Osteoblast (primary cell): ENCODE measurements at places on chromosomes 3 and 15. TPM values are rescaled to one million over a fixed set of nuclear protein-coding genes. Genes with fewer than 3 reads are reported as not detected.

NRG4 gene
- total RNA-seq, result not detected in 2 replicates

GOLGA8B gene
- total RNA-seq, result 35.9 and 57.2 TPM in 2 replicates

FBXO40 gene
- not detected in 2 replicates for total RNA-seq

WDR76 gene
- 6.5 and 7.6 TPM in 2 replicates for total RNA-seq

CHRM5 gene
- total RNA-seq, result under 0.01 TPM in 2 replicates

RAD54L2 gene
- 22.7 and 23.2 TPM in 2 replicates for total RNA-seq

GOLIM4 gene
- 44.5 and 50.1 TPM in 2 replicates for total RNA-seq

SYNM gene
- 4.0 and 4.4 TPM in 2 replicates for total RNA-seq

EFHB gene
- 0.29 and 1.8 TPM in 2 replicates for total RNA-seq

GOLGA8J gene
- total RNA-seq, result 0.29 TPM in 1 of 2 replicates, not detected in the other

GPR149 gene
- not detected in 2 replicates for total RNA-seq

KIF23 gene
- total RNA-seq, result 8.0 and 8.3 TPM in 2 replicates

ACSBG1 gene
- total RNA-seq, result under 0.01 TPM in 2 replicates

C3orf22 gene
- total RNA-seq, result not detected in 2 replicates

LDHAL6B gene
- not detected in 2 replicates for total RNA-seq

THAP10 gene
- 1.1 and 1.8 TPM in 2 replicates for total RNA-seq

INSYN1 gene
- 3.8 and 4.7 TPM in 2 replicates for total RNA-seq

GOLGA6L6 gene
- total RNA-seq, result not detected in 2 replicates

SLC27A2 gene
- total RNA-seq, result not detected in 2 replicates

TUSC7 gene
- not detected in 2 replicates for total RNA-seq
